ENCODE measurements at places on chromosomes 2 and 18.

DNA sequence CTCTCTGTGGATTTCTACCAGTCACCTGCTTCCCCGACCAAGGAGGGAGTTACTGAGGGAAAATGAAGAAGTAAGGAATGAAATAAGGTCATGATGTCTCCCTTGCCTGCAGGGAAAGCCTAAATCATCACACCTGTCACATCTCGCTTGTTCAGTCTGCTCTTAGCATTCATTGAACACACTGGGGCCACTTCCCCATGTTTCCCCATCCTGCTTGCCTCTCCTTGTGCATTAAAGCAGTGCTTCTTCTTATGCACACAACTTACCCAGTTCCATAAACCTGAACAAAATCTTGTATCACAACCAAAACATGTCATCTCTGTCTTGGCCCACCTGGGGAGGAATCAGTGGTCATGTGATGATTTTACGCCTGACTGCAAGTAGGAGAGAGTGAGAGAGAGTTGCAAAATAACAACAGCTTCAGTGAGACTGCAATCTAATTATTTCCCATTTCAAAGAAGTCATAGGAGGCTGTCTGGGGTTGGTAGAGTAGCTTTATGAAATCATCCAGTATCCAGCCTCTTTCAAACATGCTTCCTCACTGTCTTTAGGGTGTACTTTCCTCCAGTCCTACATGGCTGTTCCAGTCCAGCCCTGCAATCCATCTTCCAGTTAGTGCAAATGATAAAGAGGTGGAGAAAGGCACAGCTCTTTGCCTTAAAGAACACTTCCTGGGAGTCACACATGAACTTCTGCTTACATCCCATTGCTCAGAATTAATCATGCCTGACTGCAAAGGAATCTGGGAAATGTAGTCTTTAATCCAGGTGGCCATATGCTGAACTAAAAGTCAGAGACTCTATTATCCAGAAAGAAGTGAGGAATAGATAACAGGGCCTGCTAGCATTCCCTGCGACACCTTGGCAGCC, 220.1 kb downstream of the HAUS1 start:
- DNase-seq, result no peak

- DNase-seq, result peak; percentile 73
Measured at GRCh38 chr2:30666266-30666874, 140.9 kb downstream of the CAPN13 start.

- DNase-seq, result no peak
Measured at GRCh38 chr2:136932700-136933099, 167.4 kb downstream of the THSD7B start.

GRCh38 chr2:25491003-25491696, 149.4 kb upstream of the DNMT3A start:
- no peak for DNase-seq

GRCh38 chr2:218260742-218261422, at the start of gene GPBAR1:
Gene GPBAR1 (plus strand): TSS chr2:218261015. CDS start chr2:218262725, 1,710 bp downstream.
- DNase-seq, result no peak

- no peak for DNase-seq
Measured at GRCh38 chr18:9428862-9429661, 46.3 kb upstream of the RALBP1 start.

- no peak for DNase-seq
Measured at GRCh38 chr2:71612581-71613402, 159.4 kb downstream of the DYSF start.

DNA sequence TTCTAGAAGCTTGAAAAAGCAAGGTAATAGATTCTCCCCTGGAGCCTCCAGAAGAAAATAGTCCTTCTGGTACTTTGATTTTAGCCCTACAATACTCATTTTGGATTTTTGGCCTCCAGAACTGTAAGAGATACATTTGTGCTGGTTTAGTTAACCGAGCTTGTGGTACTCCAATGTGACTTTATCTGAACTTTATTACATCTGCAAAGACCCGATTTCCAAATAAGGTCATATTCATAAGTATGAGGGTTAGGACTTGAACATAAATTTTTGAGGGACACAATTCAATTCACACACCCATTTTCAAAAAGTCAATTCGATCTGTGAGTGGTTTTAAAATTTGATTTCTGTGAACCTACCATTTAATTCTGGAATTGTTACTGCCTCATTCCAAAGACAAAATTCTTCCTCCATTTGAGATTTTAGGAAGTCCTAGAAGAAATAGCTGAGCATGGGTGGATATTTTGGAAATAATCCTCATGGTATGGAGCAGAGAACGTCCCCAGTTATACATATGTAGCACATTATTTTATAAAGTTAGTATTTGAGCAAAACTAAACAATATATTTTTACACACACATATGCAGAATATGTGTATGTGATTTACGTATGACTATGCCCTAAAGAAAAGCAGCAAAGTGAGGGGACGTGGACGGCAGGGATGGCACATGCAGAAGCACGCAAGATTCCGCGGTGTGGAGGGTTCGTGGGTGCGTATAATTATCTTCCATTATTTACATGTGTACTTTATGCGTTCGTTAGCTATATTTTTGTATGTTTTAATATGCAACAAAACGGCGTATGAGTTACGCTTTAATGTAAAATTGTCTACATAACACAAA, 905 bp upstream of the NUP35 start:
- no peak for DNase-seq

DNA sequence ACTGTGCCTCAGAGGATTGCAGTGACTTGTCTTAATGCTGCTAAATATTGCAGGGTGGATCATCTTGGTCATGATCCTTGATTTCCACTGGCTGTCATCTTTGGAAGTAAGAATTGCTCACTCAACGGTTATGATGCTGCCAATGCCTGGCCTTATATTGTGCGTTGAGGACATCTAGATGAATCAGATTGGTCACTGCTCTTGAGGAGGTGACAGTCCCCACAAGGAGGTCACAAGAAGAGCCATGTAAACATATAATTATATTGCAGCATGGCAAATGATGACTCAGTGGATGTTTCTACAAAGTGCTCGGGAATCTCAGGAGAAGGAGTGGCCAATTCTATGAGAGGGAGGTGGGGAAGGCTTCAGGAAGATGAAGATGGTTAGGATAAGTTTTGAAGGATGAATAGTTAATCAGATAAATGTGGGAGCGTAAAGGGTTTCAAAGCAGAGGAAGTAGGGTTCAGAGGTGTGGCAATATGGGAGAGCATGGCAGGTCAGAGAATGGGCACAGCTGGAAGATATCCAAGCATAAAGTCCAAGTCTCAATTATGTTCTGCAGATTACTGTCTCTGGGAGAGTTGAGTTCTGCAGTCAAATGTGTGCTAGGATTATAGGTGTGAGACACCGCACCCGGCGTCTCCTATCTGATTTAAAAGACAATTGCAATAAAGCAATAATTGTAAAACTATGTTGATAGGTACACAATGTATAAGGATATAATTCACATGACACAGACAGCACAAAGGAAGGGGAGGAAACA, 21.3 kb upstream of the TMEM131 start:
- no peak for DNase-seq

DNA sequence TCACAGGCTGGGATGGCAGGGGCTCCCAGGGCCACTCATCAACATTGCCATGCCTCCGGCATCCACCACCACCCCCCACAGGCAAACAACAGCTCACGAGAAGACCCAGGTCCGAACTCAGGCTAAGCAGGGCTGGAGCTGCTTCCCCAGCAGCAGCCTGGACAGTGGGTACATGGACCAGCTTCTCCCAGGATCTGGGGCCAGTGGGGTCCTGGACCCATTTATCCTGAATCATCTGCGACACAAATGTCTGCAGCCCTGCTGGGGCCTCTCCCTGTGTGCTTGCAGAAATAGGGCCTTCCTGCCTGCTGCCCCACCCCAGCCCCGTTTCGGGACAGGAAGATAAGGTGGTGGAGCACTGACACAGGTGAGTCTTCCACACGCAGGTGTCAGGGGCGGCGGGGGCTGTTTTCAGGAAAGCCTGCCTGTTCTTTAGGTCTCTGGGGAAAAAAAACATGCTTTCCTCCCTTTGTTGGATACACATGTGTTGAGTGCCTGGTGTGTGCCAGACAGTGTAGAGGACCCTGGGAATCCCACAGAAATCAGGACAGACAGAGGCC, 4.5 kb downstream of the PRLH start:
- no peak for DNase-seq

DNA sequence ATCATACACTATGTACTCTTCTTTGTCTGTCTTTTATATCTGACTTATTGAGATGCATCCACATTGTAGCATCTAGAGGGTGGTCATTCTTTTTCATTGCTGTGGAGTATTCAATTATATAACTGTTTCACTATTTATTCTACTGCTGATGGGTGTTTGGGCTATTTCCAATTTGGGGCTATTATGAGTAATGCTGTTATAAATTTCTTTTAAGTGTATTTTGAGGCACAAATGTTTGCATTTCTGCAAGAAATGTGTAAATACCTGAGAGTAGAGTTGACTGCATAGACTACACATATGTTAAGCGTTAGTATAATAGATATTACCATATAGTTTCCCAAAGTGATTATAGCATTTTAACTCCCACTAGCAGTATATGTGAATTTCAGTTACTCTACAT, 26.9 kb upstream of the PPP1R1C start:
- no peak for DNase-seq

DNA sequence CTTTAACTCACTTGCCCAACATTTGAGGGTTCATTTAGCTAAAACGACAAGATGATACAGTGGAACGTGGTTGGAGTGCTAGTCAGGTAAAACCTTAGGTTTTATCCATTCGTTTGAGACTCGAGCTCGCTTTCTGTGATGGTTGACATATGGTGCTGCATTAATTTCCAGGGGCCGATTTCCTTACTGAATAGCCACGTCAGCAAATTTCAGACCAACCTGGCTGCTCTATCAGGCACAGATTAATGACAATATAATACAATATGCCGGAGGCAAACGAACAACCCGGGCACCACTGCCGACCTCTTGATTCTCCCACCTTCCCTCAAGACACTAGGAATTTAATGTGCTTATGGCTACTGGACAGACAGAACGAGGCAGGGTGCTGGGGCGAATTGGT, 42.0 kb downstream of the NABP1 start:
- DNase-seq, result no peak

All from pulmonary artery endothelial cell (primary cell).